ENCODE measurements at places on chromosomes 16 and 17.

DNA sequence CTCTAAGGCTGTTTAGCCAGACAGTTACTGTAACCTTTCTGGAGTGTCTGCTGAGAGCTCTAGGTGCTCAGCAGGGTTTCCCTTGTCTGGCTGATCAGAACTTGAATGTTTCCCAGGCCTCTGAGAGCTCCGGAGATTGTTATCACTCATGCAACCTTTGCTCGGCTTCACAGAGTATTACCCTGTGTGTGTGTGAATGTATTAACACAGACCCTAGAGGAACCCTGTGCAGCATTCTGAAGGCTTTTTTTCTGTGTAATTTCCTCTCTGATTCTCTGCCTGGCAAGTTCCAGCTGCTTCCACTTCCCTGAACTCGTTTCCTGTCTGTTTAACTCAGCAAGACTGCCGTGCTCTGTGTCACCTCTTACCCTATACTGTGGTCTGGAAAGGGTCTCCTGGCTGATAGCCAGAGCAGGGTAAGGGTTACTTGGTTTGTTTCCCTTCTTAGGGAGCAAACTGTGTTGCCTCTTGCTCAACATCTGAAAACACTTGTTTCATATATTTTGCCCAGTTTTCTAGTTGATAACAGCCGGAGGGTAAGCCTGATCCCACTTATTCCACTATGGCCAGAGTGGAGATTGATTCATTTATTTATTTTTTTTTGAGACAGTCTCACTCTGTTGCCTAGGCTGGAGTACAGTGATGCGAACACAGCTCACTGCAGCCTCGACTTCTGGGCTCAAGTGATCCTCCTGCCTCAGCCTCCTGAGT, 21.7 kb downstream of the PRMT7 start:
- DNase-seq, result no peak

- no peak for DNase-seq
Observed at GRCh38 chr16:26777821-26778220, 288.9 kb upstream of the C16orf82 start.

- DNase-seq, result no peak
Observed at GRCh38 chr17:41352597-41353366, 2.2 kb upstream of the KRT33A start.

DNA sequence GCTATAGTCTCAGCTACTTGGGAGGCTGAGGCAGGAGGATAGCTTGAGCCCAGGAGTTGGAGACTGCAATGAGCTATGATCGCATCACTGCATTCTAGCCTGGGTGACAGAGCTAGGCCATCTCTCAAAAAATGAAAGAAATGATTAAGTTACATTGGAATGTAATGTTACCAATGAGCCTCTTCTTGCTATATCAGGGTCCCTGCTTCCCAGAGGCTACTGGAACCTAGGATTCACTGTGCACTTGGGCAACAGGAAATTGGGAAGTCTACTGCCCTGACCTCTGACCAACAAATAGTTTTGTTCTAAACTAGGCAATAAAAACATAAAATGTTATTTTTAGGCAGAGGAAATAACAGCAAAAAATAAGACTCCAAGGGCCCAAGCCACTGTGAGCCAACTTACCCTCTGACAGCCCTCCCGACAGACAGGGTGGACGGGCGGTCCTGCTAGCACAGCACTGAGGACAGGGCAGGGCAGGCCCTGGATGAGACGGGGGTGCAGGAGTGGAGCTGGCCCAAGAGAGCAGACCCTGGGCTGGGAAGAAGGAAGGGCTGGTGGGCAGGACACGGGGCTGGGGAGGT, 27.5 kb downstream of the NSMCE1 start:
- DNase-seq, result no peak

DNA sequence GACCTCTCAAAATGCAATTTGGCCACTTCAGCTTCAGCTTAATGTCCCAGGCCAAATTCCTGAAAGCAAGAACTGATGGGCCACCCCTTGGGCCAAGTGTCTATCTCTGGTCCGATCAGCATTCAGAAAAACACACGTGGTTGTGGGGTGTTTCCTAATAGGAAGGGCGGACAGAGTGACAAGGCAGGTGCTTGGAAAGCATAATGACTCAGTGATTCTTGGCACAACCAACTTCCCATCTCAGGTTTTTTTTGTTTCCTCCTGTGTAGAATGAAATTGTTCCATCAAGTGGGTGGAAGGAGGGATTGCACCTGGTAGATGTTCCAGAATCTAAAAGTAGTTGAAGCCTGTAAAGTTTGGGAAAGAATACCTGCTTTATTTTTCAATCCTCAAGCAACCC, 155.6 kb downstream of the HS3ST2 start:
- DNase-seq, result no peak

- DNase-seq, result no peak
Observed at GRCh38 chr16:77062878-77063675, 127.9 kb upstream of the MON1B start.

DNA sequence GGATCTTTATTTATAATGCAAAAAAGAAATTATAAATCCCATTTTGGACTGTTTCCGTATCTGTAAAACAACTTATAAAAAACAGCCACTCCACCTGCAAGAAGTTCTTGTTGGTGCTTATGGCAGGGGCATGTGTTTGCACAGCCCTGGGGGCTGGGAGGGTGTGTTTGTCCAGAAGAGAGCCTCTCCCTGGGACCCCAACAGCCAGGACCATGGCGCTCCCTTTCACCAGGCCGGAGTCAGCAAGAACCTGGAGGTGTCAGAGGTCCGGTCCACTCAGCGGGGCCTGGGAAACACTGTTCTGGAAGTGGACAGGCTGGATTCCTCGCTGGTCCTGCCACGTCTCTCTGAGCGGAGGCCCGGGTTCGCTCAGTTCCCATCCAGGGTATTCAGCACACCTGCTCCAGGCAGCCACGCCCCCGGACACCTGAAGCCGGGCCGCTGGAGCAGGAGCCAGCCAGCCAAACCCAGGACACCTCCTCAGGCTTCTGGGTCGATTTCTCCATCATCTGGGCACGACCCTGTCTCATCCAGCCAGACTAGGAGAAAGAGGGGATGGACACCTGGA, 18.9 kb upstream of the GINS2 start:
- no peak for DNase-seq

- no peak for DNase-seq
Observed at GRCh38 chr17:67546578-67547527, 169.8 kb downstream of the PITPNC1 start.

DNA sequence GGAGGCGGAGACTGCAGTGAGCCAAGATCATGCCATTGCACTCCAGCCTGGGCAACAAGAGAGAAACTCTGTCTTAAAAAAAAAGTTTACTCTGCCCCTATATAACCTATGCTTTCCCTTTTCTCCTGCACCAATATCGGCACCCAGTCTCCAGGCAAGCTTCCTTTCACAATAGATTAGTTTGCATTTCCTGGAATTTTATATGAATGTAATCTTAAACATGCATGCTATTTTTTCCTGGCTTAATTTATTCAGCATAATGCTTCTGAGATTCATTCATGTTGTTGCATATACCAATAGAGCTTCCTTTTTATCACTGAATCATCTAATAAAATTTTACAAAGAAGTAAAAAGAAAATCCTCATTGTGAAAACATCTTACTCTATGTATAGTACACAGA, 59.4 kb downstream of the USP32 start:
- no peak for DNase-seq

DNA sequence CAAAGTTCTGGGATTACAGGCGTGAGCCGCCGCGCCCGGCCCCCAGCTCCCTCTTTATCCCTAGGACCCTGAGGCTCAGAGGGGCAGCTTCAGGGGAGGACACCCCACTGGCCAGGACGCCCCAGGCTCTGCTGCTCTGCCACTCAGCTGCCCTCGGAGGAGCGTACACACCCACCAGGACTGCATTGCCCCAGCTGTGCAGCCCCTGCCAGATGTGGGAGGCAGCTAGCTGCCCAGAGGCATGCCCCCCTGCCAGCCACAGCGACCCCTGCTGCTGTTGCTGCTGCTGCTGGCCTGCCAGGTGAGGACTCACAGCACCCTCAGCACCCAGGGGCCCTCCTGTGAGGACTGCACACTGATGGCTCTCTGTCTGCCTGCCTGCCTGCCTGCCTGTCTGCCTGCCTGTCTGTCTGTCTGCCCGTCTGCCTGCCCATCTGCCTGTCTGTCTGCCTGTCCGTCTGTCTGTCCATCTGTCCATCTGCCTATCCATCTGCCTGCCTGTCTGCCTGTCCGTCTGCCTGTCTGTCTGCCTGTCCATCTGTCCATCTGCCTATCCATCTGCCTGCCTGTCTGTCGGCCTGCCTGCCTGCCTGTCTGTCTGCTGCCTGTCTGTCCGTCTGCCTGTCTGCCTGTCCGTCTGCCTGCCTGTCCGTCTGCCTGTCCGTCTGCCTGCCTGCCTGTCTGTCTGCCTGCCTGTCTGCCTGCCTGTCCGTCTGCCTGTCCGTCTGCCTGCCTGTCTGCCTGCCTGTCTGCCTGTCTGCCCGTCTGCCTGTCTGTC, 5.0 kb downstream of the GCGR start:
- no peak for DNase-seq

GRCh38 chr17:67831268-67831667, 6.0 kb downstream of the BPTF start:
- no peak for DNase-seq

DNA sequence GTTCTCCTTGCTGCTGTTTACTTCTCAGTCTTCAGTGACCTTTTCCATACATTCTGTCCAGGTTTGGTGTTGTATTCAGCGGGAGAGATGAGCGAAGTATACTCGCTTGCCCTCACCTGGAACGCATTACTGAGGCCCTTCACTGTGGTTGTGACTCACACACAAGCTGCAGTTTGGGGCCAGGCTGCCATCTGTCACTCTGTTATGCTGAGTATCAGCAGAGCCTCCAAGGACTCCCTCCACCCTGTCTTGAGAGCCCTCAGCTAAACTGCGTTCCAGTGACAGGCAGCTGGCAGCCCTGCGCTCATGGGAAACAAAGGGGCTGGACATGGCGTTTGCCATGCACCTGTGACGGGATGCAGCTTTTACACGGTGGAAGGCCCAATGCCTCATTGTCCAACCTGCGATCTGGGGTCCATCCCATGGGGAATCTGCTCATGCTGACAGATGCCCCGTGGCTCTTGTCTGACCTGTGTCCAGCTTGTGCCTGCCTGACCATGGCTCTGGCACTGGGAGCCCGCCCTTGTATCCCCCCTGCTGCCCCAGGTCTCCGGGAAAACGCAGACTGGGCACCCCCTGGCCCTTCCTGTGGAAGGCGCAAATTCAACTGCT, 6.5 kb upstream of the ZNF778 start:
- no peak for DNase-seq

GRCh38 chr17:31558748-31559583, 167.5 kb downstream of the RAB11FIP4 start:
- peak; percentile 83 for DNase-seq

DNA sequence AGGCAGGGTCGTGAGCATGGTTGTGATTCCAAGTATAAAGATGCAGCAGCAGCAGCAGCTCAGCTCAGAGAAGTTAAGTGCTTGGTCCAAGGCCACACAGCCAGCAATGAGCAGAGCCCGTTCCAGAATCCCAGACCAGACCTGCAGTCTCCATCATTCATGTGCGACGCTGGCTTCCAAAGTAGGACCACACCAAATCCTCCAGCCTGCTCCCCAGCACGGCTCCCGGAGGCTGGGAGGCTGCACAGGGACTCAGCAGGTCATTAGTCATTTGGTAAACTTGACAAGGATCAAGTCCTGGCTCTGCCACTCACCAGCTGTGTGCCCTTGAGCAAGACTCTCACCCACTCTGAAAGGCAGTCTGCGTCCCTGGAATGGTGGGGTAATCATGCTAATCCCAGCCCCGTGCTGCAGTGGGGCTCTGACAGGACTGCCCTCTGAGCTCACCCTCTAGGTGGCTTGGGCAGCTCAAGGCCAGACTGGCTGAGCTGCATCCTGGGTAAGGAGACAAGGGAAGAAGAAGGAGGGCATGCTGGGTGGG, 95.1 kb upstream of the TMEM132E start:
- no peak for DNase-seq

DNA sequence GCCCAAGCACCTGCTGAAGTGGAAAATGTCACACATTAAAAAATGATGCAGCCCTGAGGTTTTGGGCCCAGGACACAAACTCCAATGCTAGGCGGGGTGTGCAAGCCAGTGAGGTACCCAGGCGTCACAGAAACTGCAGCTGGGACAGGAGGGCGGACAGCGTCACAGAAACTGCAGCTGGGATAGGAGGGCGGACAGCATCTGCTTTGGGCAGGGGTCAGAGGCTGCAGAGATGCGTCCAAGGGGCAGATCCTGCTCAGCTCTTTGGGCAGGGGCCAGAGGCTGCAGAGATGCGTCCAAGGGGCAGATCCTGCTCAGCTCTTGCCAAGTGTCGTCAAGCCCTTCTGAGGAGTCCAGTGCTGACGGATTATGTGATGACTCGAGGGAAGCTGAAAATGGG, 43.9 kb upstream of the RCVRN start:
- no peak for DNase-seq

DNA sequence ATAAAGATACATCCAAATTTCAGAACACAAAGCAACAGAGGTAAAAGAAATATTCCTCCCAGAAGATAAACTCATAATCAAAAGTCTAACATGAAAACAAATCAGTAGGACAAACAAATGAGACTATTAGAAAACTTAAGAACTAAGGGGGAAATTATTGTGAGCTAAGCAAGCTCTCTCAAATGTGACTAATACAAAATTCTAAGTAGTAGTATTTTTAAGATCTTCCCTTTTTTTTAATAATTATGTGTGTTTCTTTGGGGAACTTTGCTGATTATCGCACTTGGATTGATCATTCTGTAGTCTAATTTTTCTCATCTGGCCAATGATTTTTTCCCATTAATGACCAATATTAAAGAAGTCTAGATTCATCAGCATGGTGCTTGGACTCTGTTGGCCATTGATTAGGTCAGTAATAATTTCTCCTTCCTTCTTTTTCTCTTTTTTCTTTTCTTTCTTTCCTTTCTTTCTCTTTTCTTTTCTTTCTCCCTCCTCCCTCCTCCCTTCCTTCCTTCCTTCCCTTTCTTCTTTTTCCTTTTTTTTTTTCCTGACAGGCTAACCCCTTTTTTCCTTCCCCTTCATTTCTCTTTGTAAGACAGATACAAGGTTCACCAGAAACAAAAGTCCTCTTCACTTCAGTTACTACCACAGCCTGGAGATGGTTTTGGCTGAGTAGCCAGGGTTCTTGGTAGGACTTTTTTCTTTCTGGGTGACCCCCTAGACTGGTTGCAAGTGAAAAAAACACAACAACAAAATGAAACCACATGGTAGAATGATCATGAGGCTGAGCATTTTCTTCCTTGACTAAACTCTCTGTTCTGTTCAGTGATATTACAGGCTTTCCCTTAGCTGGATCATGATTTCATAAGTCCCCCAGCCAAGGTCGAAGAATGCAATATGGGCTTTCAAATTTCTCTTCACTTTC, 2.9 kb upstream of the ABCA6 start:
- no peak for DNase-seq

- DNase-seq, result no peak
Observed at GRCh38 chr16:2779978-2780898, 3.2 kb upstream of the ELOB start.

DNA sequence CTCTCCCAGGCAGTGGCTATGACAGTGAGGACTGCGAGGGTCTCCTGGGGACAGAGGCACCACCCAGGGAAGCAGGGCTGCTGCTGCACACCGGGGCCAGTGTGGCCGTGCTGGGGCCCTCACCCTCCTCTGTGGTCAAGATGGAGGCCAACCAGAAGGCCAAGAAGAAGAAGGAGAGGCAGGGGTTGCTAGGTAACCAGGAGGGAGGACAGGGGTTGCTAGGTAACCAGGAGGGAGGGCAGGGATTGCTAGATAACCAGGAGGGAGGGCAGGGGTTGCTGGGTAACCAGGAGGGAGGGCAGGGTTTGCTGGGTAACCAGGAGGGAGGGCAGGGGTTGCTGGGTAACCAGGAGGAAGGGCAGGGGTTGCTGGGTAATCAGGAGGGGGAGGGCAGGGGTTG, 55.2 kb downstream of the ACTG1 start:
- DNase-seq, result no peak
